Mesangial cell (primary cell): ENCODE measurements at places on chromosomes 11 and 22. TPM values are rescaled to one million over a fixed set of nuclear protein-coding genes. Genes with fewer than 3 reads are reported as not detected.

NCF4 gene
- total RNA-seq: not detected in 2 replicates

MAJIN gene
- total RNA-seq: not detected in 2 replicates

PICALM gene
- 178 and 181 TPM in 2 replicates for total RNA-seq

HBG1 gene
- total RNA-seq: not detected in 2 replicates

C11orf52 gene
- total RNA-seq: 1.6 and 5.2 TPM in 2 replicates

ANGPTL5 gene
- not detected in 2 replicates for total RNA-seq

GTSE1 gene
- total RNA-seq: 1.3 and 35.5 TPM in 2 replicates

PHRF1 gene
- 25.1 and 25.4 TPM in 2 replicates for total RNA-seq

SEPTIN3 gene
- 0.16 and 0.38 TPM in 2 replicates for total RNA-seq

DKK3 gene
- 83.7 and 120 TPM in 2 replicates for total RNA-seq

IL18 gene
- total RNA-seq: 19.9 and 54.5 TPM in 2 replicates

HPS5 gene
- total RNA-seq: 8.5 and 8.8 TPM in 2 replicates

OR2AG1 gene
- total RNA-seq: not detected in 2 replicates

SPTY2D1 gene
- total RNA-seq: 8.5 and 16.5 TPM in 2 replicates

PAMR1 gene
- total RNA-seq: 2.4 and 10.0 TPM in 2 replicates

YPEL4 gene
- total RNA-seq: 0.38 TPM in 1 of 2 replicates, not detected in the other

ZMAT5 gene
- total RNA-seq: 27.7 and 29.2 TPM in 2 replicates

BIRC3 gene
- 4.6 and 4.8 TPM in 2 replicates for total RNA-seq

PKNOX2 gene
- 0.98 and 1.6 TPM in 2 replicates for total RNA-seq

CHRM1 gene
- total RNA-seq: not detected in 2 replicates

TRIM51 gene
- not detected in 2 replicates for total RNA-seq

APOL5 gene
- total RNA-seq: not detected in 2 replicates

C11orf98 gene
- total RNA-seq: 46.0 and 120 TPM in 2 replicates

LDHAL6A gene
- total RNA-seq: not detected in 2 replicates

PATE2 gene
- not detected in 2 replicates for total RNA-seq

PRRG4 gene
- total RNA-seq: 0.16 and 1.1 TPM in 2 replicates

MS4A4E gene
- not detected in 2 replicates for total RNA-seq

SLC7A4 gene
- total RNA-seq: 2.0 TPM in 1 of 2 replicates, not detected in the other

SEZ6L gene
- total RNA-seq: not detected in 2 replicates

PKP3 gene
- total RNA-seq: 3.3 and 8.2 TPM in 2 replicates

DBX1 gene
- not detected in 2 replicates for total RNA-seq

P2RX6 gene
- total RNA-seq: 0.16 and 0.38 TPM in 2 replicates

MS4A6E gene
- total RNA-seq: not detected in 2 replicates

NLRX1 gene
- 19.1 and 25.4 TPM in 2 replicates for total RNA-seq

DENND6B gene
- 1.5 and 9.8 TPM in 2 replicates for total RNA-seq

KCNJ11 gene
- total RNA-seq: 0.38 and 0.49 TPM in 2 replicates

GNG3 gene
- total RNA-seq: not detected in 2 replicates

ZP1 gene
- total RNA-seq: 0.16 and 2.8 TPM in 2 replicates

TECTA gene
- under 0.01 and 0.63 TPM in 2 replicates for total RNA-seq

GDPD4 gene
- total RNA-seq: not detected in 2 replicates

BTBD18 gene
- total RNA-seq: not detected in 2 replicates

ENTHD1 gene
- not detected in 2 replicates for total RNA-seq

RGL4 gene
- total RNA-seq: not detected in 2 replicates

ADAMTS15 gene
- total RNA-seq: 5.5 and 43.0 TPM in 2 replicates
